WTC11 (cell line): ENCODE measurements at places on chromosomes 7 and 10.

- DNase-seq: no peak
These were observed 13.6 kb downstream of the PON2 start for GRCh38 chr7:95421000-95421846.

GRCh38 chr10:86580521-86580891, 58.9 kb upstream of the WAPL start:
- DNase-seq: no peak

DNA sequence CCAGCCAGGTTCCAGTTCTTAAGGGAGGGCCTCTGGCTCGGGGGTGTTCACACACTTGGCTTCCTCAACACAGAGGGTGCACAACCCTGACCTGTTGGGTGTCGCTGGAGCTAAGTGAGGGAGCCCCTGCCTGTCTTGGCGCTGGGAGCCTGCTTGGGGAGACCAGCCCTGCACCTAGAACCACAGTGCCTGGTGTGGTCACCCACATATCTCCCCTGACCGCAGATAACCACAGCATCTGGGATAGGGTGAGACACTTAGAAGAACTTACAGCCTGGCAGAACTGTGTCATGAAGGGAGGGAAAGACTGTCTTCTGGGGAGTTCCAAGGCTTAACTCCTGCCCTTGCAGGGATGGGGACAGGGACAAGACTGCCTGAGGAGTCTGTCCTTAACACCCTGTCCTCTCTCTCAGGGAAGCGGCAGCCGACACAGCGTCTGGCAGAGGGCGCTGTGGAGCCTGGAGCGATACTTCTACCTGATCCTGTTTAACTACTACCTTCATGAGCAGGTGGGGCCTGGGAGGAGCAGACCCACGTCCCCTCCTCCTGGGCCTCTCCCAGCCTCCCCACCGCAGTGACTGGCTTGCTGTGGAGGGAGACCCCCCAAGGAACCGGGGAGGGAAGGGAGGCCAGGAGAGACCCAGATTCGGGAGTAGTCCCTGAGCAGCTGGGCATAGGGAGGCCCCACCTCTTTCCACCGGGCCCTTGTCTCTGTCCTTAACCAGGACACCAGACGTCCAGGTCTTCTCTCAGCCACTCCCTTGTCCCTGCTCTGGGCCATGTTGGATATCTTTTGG, 59.0 kb downstream of the PALD1 start:
- DNase-seq: peak; percentile 88

DNA sequence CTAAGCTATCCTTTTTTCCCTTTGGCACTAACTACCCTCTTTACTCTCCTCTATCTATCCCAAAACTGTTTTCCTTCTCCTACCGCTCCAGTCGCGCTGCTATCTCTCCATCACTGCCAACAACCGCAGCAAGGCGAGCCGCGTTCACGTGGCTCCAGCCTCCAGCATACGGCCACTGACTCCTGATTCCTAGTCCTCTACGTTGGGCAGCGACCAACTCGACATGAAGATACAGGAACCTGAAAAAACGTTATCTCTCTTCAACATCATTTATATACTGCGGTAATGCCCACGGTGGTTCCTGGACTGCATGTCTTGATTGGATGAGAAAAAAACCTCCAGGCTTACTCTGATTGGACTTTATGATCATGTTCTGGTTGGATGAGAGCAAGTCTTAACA, 129.5 kb downstream of the ZNF716 start:
- no peak for DNase-seq

DNA sequence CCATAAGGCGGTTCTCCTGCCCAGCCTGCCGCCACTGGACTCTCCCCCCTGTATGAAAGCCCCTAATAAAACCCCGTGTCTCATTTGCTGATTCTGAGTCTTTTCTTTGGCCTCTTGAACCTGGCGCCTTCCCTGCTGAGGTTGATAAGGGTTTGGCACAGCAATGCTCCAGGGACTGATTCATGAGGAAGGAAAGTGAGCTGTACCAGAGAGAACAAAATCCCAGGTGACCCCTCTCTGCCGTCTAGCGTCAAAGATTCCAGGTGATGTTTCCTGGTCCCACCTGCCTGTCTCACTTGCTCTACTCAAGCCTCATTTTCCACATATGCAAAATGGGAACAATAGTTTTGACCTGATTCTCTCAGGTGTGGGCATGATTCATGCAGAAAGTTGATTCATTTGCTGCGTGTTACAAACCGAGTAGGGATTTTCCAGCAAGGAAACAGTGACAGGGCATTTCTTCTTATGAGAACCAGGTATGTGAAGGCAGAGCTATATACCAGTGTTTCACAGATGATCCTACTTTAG, 730.6 kb upstream of the IGFBP3 start:
- no peak for DNase-seq

- DNase-seq: no peak
These were observed 35.5 kb downstream of the RPA3 start for GRCh38 chr7:7682861-7683260.

DNA sequence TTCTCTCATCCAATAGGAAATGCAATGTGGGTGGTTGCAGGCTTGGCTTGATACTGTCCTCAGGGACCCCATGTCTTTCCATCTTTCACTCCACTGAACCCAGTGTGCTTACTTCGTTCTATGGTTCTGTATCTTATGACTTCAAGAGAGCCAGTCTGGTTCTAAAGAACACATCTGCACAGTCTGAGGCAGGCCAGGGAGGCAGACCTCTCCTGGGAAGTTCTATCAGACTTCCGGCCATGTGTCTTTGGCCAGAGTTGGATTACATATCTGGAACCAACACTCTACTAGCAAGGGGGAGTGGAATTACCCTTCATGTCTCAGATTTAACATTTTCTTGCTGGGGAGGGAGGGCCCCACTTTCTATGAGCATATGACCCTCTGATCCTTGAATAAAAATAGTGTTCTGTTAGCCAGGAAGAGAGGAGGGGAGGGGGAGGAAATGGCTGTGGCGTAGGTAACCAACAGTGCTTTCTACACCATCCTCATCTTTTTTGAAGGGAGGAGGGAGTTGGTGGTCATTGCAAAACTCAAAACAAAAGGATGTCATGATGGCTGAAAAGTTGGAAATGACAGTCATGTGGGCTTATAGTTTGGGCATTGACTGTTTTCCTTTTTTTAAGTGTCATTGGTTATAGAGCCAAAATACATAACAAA, 370.2 kb downstream of the GATA3 start:
- DNase-seq: no peak

DNA sequence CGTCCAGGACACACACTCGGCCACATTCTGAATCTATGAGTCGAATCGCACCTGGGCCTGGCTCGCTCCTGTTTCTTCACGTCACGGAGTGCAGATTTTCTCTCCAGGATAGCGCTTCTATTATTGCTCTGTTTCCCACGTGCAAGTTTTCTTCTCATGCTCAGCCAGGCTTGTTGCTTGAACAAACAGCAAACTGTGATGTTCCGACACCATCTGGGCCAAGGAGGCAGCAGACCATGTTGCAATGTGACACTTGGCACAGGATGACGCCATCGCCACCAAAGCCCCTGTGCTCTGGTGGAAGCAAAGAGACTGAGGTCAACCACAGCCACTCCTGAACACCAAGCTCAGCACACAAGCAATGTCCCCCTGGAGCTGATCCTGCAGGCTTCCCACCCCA, 507.1 kb upstream of the ADARB2 start:
- DNase-seq: no peak

- DNase-seq: no peak
These were observed 744.8 kb downstream of the REEP3 start for GRCh38 chr10:64265961-64266360.

DNA sequence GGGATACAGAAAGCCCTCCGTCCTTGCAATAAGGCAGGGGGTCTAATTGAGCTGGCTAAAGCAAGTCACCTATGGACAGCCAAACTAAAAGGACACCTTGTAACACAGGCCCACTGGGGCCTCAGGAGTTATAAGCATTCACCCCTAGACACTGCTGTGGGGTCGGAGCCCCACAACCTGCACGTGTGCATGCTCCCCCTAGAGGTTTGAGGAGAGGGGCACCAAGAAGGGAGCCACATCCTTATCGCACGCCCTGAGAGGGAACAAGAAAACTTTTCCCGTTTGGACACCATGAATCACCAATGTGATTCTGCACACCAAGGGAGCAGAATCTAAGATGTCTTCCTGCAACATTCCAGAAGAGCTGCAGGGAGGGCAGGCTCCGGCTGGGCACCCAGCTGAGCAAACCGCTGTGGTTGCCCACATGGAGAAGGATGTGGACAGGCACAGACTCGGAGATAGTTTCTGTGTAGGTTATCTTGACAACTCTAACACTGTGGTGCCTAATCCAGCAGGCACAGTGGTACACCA, 17.7 kb upstream of the TARP start:
- DNase-seq: peak; percentile 21

- DNase-seq: no peak
These were observed 115.8 kb downstream of the UBE2H start for GRCh38 chr7:129836983-129837382.

DNA sequence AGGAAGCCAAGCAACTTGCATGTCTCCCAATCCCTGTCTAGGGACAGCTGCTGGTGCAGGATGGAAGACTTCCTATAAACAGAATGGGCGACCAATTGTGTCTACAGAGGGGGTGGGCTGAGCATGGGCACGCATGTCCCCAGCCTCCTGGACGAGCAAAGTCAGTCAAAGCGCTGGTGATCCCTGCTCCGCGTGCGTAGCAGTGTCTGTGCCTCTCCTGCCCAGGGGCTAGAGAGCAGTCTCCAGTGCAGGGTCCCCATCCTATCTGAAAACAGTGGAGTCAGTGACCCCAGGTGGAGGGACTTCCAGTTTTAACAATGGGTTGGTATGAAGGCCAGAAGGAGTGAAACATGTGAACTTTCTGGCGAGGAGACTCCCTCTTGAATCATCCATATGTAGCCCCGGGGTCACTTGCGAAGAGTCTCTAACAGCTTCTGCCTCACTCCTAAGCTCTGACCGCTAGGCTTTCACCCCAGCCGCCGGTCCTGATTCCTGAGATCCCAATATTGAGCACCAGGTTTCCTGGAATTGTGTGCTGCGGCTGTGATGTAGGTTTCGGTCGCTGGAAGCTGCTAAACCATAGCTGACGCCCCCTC, 714 bp upstream of the CASP2 start:
- DNase-seq: no peak

DNA sequence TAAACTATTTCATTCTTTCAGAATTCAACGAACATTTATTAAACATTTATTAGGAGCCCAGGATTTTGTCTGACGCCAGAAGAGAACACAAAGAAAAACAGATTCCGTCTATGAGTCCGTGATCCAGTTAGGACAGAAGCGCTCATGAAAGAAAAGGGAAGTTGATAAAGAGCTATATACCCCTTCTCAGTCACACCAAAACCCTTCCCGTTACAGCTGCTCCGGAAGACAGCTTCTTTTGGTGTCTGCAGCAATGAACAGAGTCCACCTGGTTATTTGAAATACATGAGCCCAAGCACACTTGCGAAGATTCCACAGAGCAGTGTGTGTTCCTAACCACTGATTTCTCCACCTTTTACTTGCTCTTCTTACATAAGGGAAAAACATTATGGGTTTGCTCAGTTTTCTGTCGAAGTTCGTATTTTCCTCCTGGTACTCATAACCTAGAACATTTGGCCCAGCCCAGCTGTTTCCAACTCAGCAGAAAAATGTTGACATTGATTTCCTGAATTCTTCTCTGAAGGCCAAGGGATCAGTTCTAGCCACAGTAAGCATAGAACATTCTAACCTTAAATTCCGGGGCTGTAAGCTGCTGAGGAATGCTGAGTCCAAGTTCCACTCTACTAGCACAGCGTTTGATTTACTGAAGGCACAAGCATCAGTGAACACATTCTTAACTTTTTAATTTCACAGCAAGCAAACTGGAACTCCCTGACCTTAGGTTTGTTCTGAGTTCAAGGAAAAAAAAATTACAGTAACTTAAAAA, 206.5 kb downstream of the SORCS1 start:
- no peak for DNase-seq

- DNase-seq: peak; percentile 39
These were observed 927 bp upstream of the ALOX5 start for GRCh38 chr10:45373003-45373575.

DNA sequence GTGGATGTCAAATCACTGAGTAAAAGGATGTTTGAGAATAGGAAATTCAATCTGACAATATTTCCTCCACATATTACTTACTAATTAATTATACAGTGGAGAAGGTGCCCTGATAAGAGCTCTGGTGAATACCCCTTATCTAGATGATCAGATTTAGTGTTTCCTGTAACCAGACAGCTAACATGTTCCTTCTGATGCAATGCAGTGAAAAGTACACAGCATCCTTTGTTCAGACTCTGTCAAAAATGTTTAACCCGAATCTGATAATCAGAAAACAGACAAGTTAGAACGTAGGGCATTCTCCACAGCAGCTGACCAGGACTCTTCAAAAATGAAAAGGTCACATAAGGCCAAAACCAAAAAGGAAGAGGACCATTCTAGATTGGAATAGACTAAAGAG, 46.2 kb downstream of the WDR11 start:
- DNase-seq: no peak

- no peak for DNase-seq
These were observed 34.1 kb downstream of the ZRANB1 start for GRCh38 chr10:124975977-124976514.

DNA sequence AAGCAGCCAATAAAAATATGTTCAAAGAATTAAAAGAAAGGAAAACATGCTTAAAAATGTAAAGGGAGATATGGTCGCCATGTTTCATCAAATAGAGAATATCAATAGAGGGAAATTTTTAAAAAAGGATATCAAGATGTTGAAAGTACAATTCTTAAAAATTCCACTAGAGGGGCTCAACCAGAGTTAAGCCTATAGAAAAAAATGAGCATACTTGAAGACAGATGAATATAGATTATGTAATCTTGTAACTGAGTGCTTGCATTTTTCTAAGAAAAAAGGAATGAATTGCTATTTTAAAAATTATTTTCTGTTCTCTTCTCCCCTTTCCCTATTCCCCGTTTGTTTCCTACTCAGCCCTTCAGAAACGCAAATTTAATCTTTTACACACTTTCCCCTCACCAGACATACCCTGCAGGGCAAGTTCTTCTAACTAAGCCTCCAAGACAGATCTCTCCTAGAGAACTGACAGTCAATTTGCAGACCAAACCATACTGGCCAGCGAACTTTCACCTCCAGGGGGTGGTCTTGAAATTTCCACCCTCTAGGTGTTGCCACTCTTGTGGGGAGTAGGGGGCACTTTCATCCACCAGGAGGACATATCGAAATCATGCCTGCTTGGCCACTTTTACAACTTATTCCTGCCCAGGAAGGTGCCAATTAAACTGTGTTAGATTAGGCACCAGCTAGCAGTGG, 67.7 kb downstream of the NSUN6 start:
- no peak for DNase-seq
